ENCODE measurements at places on chromosomes 12 and 14. TPM values are rescaled to one million over a fixed set of nuclear protein-coding genes. Genes with fewer than 3 reads are reported as not detected.

The L3HYPDH gene
- 52.2 TPM for total RNA-seq

The B3GNT4 gene
- 0.93 TPM for total RNA-seq

- DNase-seq: no peak
Observed at GRCh38 chr12:47983541-47984115, 20.2 kb downstream of the TMEM106C start.

DNA sequence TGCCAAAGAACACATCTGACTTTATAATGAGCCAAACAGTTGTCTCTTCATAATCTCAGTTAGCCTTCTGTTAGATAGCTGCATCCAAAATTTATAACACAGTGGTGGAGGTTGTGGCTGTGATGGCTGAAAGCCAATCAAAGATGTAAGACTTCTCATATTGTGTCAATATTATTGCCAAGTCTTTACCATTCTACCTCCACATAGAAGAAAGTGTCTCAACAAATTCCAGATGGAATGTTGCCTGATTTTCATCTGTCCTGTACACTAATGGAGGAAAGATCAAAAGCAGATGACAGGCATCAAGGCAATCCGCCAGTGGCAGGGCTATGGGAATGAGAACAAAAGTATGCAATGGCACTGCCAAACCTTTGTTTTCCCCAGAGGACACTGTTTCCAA, 813.1 kb upstream of the NOVA1 start:
- no peak for DNase-seq
